Foreskin fibroblast (primary cell): ENCODE measurements at places on chromosomes 4 and X.

DNA sequence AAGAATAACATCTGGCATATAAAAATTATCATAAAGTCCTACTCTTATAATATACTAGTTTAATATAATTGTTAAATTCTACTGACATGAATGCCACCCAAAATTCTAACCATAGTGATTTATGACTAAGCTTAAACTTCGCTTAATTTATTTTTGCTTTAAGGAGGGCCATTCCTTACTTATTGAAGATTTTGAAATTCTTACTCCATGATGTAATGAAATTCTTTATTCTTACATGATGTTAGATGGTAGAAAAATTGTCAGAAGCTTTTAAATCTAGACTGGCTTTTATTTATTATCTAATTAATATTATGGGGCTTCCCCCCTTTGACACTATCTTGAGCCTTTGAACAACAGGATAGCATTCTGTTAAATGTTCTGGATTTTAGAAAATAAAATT is 19.5 kb upstream of the SUPT20HL2 start:
- no peak for DNase-seq

DNA sequence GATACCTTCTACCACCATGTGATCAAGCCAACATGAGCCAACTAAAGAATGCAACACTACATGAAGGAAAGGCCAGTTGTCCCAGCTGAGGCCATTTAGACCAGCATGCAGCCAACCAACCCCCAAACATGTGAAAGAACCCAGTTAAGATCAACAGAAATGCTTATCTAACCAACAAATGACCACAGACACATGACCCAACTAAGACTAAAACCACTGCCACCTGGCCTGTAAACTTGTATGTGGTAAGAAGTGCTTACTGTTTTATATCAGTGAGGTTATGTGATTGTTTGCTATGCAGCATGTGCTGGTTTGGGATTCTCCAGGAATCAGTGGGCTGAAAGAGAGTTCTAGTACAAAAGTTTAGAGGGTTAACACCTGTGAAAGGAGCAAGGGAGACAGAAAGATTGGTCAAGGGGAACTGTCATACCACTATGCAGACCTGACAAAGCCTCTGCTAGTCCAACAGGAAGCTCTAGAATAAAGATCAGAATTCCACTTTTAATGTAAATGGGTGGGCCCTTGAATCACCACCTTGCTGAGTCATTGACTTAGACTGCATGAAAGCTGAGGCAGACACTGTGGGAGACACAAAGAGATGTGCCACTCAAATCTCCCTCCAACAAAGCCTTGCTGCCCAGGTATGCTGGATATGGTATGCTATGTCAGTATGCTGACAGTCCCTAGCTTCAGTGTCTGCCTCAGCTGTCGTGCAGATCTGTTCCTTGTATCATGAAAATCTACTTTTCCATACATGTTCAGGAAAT is 6.1 kb upstream of the SH3D19 start:
- peak; percentile 43 for DNase-seq

DNA sequence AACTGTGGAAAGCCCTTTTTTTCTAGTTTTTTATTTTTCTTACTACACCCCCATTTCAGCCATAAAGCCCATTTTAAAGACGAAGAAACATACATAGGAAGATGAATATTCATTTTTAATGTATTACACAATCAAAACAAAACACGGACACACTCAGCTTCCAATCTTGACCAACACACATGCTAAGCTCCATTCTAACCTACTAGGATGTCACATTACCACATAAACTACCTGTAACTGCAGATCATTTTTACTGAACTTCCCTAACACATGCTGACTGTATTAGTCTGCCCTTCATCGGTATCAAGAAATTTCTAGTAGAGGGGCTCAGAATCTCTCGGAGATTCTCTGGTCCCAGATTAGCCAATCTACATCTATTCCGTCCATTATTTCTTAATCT is 1.8 kb downstream of the CCNI start:
- no peak for DNase-seq

- DNase-seq, result peak; percentile 14
Observed at GRCh38 chr4:130336585-130337217, 1240.7 kb downstream of the C4orf33 start.

DNA sequence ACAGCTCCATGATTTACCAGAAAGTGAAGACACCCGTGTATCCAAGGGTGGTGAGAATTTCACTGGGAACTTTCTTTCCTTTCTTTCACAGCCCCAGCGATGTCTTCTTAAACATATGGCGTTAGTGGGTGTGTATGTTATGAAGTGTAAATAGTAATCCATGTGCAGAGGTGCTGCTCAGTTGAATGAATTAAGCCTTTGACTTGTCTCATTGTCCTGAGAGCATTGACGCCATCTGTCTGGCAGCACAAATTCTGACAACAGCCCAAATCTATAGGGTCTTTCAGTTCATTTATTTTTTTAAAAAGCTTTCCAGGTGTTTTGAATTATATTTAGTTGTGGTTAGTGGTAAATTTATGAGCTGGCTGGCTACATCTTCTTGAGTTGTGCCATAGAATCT is 69.4 kb downstream of the CLCN5 start:
- DNase-seq, result no peak
